ENCODE measurements at places on chromosomes 12 and 14.

GRCh38 chr12:98606359-98606988 is 13.0 kb downstream of the SLC25A3 start:
- no peak for DNase-seq

GRCh38 chr14:29348504-29348903 is 579.1 kb downstream of the PRKD1 start:
- no peak for DNase-seq

GRCh38 chr12:89479982-89480381 is 44.6 kb downstream of the GALNT4 start:
- no peak for DNase-seq

DNA sequence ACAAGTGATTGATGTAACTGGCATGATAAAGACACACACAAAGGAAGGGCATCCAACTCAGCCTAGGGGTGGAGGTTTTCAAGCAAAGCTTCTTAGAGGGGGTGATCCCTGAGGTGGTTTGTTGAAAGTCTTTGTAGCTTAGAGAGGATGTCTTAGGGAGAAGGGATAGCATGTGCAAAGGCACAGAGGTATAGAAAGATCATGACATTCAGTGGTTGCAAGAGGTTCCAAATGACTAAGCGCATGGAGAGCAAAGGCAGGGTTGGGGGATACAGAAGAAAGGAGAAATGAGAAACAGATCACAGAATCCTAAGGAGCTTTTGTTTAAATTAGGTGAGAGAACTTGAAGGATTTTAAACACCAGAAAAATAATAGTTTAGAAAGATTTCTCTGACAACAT is 5.2 kb upstream of the CCT2 start:
- DNase-seq: no peak

GRCh38 chr12:39587225-39587624 is 32.4 kb downstream of the ABCD2 start:
- peak; percentile 1 for DNase-seq

DNA sequence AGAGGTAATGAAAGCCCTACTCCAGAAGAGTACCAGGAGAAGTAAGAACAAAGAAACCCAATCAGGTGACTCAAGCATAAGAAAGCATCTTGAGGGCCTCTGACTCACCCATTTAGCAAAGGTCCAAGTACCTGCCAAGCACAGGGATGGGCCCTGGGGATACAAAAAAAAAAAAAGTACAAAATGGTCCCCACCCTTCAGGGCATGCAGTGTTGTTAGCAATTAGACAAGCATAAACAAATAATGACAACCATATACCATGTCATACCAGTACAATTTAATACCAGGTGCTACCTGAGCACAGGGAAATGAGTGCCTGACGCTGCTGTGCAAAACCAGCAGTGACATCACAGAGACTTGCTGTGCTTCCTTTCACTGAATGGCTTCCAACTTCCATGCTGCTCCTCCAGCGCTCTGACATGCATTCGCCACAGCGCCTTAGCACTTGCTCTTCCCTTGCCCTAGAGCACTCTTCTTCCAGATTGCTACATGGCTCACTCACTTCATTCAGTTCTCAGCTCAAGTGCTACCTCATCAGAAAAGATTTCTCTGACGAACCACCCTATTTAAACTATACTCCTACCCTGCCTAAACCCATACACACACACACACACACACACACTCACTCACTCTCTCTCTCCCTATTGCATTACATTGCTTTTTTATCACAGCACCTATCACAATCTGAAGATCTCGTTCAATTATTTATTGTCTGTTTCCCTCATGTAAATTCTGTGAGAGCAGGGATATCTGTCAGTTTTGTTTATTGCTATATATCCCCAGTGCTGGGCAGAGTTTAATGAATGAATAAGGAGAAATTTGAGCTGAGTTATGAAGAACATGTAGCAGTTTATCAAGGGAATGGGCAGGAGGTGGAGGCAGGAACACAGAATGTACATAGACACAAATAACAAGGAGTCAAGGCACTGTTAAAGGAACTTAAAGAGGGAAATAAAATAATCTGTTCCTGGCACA is 12.9 kb upstream of the EPS8 start:
- DNase-seq: no peak

GRCh38 chr12:130602251-130602650 is 113.8 kb downstream of the RIMBP2 start:
- no peak for DNase-seq

DNA sequence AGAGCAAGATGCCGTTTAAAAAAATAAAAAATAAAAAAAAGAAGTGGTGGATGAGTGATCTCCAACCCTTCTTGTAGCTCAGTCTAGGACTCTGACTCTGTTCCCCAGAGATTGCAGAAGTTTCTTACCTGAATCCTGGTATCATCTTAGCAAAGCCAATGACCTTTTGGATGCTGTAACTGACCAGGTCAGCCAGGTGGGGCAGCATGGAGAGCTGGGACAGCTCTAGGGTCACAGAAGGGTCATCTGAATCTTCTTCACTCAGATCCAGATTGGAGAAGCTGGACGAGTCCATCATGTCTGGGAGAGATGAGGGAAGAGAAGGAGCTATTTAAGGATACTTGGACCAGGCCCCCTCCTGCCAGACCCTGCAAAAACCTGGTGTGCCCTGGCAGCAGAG is 35.8 kb upstream of the HDAC7 start:
- DNase-seq: no peak

- no peak for DNase-seq
Measured at GRCh38 chr12:31203261-31203660, 122.7 kb downstream of the SINHCAF start.

- DNase-seq: no peak
Measured at GRCh38 chr12:113058553-113058952, 2.0 kb downstream of the DTX1 start.

DNA sequence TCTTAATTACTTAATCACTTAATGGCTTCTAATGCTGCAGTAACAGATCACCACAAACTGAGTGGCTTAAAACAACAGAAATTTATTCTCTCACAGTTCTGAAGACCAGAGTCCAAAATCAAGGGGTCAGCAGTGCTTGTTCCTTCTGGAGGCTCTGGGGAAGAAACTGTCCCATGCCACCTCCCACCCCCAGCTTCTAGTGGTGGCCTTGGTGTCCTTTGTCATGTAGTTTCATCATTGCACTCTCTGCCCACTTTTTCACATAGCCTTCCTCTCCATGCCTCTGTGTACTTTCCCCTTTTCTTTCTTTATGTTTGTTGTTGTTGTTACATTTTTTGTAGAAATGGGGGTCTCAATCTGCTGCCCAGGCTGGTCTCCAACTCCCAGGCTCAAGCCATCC is 16.1 kb upstream of the UBC start:
- no peak for DNase-seq

DNA sequence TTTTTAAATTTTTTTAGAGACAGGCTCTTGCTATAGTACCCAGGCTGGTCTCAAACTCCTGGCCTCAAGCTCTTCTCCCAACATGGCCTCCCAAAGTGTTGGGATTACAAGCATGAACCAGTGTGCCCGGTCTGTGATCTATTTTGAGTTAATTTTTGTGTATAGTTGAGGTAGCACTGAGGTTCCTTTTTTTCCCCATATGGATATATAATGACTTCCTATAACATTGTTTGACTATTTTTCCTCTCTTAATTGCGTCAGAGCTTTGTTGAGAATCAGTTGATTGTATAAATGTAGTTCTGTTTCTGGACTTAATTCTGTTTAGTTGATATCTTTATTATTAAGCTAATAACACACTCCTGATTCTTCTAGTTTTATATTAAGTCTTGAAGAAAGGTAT is 8.6 kb upstream of the M6PR start:
- DNase-seq: no peak

DNA sequence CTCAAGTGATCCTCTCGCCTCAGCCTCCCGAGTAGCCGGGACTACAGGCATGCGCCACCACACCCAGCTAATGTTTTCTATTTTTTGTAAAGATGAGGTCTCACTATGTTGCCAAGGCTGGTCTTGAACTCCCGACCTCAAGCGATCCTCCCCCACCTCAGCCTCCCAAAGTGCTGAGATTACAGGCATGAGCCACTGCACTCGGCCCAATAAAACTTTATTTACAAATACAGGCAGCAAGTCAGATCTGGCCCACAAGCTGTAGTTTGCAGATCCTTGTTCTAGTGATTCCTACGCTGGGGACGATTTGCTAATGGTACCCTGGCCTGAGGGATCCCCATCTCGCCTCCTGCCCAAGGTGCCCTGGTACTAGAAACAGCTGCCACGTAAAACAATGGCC is 74.6 kb downstream of the CCDC88C start:
- no peak for DNase-seq

- DNase-seq: no peak
Measured at GRCh38 chr14:79992407-79993198, 218.7 kb downstream of the DIO2 start.

DNA sequence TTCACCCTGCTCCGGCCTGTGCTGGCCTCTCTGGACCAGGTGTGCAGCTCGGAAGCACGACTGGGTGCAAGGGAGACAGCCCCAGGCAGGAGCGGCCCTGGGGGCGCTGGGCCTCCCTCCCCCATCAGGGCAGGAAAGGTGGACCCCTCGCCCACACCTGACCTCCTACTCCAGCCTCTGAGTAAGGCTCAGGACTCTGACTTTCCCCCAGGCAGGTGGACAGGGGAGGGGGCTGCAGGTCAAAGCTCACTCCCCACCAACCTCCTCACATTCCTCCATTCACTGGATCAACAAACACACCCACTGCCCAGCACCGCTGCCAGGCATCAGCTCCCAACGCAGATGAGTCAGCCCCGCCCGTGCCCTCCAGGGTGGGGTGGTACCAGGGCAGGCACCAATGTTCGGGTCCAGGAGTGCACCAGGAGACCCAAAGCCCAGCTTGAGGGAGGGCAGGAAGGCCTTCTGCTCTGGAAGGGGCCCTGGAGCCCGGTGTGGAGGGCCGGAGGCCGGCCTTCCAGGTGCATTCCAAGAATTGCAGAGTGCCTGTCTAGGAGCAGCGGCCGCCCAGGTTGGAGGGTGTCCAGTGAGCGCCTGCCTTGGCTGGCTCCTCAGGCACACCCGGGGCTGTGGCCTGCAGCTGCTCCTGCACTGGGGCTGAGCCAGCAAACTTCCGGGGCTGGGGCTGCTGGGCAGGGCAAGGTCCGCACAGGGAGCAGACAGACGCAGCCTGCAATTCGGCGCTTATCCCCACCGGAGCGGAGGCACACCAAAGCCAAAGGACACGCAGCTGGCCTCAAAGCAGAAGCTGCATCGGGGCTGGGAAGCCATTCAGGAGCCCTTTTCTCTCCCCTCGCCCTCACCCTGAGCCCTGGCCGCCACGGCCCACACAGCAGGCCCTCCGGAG is 1.6 kb upstream of the INF2 start:
- DNase-seq: peak; percentile 46

DNA sequence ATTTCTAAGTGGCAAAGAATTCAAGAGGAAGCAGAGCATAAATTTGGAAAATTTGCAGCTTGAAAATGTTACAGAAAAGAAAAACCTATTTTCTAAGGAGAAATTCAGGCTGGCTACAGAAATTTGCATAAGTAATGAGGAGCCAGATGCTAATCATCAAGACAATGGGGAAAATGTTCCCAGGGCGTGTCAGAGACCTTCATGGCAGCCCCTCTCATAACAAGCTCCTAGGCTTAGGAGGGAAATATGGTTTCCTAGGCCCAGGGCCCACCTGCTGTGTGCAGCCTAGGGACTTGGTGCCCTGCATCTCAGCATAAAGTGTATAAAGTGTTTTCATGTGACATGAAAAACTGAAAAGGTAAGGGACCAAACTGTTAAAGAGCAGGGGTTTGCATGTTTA is 1796.3 kb upstream of the FLRT2 start:
- DNase-seq: no peak

DNA sequence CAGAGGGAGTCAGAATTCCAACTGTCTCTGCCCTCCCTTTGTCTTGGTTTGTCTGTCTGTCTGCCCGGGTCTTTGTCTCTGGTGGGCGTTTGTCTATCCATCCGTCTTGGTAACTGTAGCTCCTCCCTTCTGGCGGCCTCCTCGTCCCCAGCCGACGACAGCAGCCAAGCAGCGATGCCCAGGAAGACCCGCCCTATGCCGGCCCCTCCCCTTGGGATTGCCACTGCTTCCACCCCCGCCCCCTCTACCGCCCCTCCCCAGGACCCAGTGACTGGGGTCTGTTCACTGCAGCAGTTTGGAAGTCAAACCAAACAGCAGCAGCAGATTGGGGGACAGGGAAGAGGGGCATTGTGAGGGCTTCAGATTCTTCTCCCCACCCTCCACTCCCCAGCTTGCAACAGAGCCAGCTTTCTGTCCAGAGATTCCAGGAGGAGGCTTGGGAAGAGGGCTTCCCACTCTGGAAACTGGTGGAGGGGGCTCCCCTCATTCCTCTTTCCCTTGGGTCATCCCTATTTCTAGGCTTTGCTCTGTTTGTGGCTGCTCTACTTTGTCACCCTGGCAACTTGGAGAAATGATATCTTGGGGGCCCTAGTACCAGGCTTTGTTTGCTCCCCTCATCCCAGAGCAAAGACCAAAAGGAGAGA is 2.4 kb upstream of the RARG start:
- no peak for DNase-seq

DNA sequence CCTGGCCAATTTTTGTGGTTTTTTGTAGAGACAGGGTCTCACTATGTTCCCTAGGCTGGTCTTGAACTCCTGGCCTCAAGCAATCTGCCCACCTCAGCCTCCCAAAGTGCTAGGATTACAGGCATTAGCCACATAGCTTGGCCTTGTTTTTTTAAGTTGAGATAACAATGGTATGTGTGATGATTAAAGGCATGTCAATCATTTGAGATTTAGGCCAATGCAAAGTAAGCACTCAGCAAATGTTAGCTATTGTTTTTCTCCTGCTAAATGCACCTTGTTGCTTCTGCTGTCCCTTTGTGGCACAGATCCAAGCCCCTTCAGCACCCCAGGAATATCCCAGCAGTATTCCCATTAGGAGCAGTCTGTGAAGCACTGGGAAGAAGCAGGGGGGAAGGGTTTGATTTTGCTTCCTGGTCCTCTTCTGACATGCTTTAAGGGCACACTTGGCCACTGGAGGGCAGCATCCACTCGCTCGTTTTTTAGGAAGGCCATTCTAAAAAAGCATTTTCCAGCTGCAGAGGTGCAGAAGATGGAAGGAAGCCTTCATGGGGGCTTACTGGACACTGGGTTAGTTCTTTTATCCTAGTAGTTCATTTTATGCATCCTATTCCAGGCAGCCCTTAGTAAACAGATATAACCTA is 70.2 kb upstream of the ZFP36L1 start:
- DNase-seq: peak; percentile 75

DNA sequence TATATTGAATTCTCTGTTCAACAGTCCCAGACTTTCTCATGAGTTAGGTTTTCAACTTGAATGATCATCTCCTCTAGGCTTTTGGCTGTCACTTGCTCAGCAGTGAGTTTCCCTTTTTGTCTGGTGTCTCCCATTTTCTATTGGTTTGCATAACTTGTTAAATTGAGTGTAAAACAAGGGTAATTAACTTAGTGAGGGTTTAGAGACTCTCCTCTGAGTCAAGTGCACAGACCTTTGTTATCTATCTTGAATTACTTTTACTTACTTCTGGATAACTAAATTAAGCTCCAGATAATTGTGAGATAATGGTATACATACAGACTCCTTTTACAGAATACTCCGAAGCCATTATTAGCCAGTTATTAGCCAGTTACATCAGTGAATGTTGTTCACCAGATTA is 22.0 kb downstream of the MLXIP start:
- no peak for DNase-seq
